ENCODE measurements at places on chromosomes 16 and 17.

GRCh38 chr17:62666061-62666800, 38.8 kb downstream of the MRC2 start:
- no peak for DNase-seq

GRCh38 chr17:1714980-1715802, 5.0 kb upstream of the TLCD2 start:
- peak; percentile 77 for DNase-seq

- no peak for DNase-seq
Observed at GRCh38 chr16:30967795-30968194, 10.2 kb downstream of the SETD1A start.

DNA sequence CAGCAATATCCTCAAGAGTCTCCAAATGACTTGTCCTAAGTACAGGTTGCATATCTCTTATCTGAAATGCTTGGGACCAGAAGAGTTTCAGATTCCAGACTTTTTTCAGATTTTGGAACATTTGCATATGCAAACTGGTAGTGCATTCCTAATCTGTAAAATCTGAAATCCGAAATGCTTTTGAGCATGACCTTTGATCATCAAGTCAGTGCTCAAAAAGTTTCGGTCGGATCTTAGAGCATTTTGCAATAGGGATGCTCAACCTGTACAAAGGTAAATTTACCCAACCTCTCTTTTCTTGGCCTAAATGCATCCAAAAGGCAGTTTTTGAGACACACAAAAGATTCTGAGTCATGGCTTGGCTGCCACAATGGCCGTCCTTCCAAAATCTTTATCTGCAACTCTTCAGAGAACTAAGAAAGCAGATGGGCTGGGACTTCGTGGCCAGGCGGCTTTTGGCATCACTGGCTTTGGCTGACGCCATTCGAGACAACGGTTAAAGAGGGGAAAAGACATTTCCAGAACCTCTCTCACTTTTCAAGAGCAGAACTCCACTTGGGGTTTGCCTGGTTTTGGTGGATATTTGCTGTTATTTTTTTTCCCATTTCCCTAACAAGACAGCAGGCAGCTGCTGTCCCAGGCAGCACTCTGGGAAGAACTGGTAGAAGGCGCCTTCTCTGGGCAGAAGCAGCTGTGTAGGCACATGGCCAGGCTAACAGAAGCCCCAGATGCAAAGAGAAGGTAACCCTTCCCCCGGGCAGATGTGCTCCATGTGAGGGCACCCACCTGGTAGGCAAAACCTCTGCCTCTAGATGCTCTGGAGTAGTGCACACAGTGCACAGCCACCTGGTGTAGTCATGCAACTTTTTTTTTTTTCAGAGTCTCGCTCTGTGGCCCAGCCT, 8.9 kb downstream of the CPPED1 start:
- DNase-seq = no peak

All from skeletal muscle cell (primary cell).